ENCODE measurements at places on chromosomes 7 and 10. TPM values are rescaled to one million over a fixed set of nuclear protein-coding genes. Genes with fewer than 3 reads are reported as not detected.

CAV2 gene
- not detected for total RNA-seq

EPHA1 gene
- not detected for total RNA-seq

NKX1-2 gene
- total RNA-seq: not detected

MAGI2 gene
- total RNA-seq: 0.17 TPM

MBL2 gene
- total RNA-seq: not detected

- DNase-seq: peak; percentile 72
Observed at GRCh38 chr10:124534231-124534798, 72.7 kb downstream of the LHPP start.

DNA sequence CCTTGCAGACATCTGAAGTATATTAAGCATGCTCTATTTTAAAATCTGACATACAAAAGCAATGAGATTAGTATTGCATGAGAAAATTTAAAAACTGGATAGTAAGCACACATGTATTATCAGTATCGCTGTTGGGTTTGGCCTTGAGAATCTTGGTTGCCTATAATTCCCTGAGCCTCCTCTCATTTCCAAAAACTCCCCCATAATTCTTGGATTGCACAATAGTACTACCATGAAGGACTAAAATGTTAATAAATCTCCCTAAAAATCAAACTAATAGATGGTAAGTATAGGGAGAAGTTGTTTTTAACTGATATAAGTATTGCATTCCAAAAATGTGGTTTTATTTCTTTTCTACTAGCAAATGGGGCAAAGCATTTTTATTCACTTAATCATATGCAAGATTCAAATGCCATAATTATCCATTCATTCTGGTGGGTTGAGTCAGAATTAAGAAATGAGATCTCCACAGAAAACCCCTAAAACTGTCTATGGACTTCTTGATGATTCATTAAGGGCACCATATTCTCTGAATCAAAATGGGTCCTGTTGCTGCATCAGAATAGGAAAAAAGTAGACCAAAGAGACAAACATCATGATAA is 10.3 kb upstream of the VIM start:
- no peak for DNase-seq

DNA sequence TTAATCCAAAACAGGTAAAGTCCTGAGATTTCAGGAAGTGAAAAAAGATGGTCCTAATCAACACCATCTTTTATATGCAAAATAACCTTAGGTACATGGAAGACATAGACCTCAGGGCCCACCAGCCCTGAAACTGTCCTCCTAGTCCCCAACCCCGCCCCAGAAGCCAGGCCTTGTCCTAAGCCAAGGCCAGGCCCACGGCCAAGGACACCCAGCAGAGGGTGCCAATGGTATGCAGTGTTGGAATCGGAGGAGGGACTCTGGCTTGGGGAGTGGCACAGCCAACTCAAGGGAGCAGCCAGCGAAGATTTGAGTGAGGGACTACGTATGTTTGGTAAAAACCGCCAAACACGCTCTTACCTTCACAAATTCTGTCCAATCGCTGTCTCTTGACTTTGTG is 96.7 kb downstream of the ZRANB1 start:
- DNase-seq: peak; percentile 29

- no peak for DNase-seq
Observed at GRCh38 chr10:8026349-8027259, 27.9 kb upstream of the GATA3 start.

DNA sequence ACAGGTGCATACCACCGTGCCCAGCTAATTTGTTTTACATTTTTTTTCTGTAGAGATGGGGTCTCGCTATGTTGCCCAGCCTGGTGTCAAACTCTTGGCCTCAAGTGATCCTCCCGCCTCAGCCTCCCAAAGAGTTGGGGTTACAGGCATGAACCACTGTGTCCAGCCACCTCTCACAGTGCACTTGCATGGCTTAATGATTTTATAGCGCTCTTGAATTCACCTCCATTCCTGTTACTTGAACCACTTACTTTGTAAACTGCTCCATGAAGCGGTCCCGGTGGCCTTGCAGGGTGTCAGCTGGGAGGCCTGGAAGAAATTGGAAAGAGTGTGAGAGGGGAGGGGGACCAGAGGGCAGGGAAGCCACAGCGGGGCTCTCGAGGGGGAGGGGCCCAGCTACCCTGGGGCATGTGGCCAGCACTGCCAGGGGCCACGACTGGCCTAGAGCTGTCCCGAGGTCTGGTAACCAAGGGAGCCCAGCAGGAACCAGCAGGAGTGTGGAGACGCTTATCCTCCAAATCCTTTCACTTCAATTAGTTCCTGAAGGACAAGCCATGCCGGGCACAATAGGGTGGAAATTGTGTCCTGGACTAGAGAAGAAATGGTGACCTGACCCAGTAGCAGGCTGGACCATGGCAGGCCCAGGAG is 76.0 kb downstream of the SPDYE5 start:
- DNase-seq: no peak

DNA sequence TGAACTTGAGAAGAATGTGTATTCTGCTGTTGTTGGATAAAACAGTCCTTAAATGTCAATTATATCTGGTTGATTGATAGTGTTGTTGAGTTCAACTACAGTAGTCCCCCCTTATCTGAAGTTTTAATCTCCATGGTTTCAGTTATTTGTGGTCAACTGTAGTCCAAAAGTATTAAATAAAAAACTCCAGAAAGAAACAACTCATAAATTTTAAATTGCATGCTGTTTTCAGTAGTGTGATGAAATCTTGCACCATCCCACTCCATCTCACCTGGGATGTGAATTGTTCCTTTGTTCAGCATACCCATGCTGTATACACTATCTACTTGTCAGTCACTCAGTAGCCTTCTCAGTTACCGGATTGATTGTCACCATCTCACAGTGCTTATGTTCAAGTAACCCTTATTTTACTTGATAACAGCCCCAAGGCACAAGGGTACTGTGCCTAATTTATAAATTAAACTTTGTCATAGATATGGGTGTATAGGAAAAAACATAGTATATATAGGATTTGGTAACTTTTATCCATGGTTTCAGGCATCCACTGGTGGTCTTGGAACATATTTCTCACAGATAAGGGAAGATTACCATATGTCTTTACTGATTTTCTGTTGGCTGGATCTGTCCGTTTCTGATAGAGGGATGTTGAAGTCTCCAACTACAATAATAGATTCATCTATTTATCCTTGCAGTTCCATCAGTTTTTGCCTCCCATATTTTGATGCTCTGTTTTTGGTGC is 57.1 kb downstream of the AOAH start:
- DNase-seq: no peak

DNA sequence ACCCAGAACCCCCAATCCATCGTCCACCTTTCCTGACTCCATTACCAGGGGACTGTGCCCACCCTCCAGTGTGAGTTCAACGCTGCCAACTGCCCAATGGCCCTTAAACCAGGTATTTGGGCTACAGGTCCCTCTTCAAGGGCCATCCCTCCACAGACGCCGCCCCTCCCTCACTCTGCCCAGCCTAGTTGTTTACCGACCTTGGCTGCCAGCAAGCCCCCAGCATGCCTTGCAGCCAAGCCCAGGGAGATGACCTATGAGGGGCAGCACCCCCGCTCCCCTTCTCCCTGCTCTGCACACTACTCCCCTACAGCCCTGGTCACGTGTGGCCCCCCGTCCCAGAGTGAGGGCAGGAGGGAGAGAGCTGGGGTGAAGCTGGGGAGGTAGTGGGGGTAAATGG is 147.3 kb downstream of the GRID1 start:
- DNase-seq: no peak

Measured in OCI-LY7 (cell line).